Activated CD8-positive, alpha-beta memory T cell treated with anti-CD3 and anti-CD28 coated beads, Interleukin-2, amount 50 U/mL, for 4 hours (primary cell): ENCODE measurements at places on chromosomes 4 and X.

GRCh38 chr4:7941111-7941964 lies 1.7 kb upstream of the AFAP1 start:
- DNase-seq = no peak

- peak; percentile 61 for DNase-seq
Measured at GRCh38 chrX:40539214-40540142, 41.3 kb upstream of the ATP6AP2 start.

DNA sequence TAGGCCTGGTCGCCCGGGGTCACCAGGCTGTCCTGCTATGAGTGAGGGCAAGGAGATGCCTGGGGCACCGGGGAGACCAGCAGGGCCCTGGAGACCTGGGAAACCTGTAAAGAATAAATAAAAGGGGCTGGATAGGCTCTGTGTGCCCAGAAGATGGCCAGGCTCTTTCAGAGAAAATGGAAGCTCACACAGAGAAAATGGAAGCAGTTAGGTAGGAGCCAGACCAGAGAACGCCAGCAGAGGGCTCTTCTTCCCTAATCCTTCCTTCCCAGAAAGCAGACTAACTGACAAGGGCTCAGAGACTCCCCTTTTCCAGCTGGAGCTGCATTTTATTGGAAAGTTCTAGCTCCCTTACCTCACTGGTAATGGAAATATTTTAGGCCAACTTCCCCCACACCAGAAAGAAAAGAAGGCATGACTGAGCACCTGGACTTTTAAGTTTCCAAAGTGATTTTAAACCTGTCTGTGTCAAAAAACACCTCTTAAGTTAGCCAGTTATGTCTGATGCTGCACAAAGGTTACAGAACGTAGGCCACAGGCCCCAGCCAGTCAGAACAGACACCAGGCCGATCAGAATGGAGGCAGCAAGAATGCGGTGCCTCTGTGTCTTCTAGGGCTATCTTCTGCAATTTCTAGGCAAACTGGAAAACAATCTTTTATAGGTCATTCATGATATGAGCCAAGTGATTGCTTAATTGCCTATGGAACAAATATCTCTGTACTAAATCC lies 74.0 kb downstream of the ATG4A start:
- DNase-seq = no peak

GRCh38 chr4:83082777-83083176 lies 31.8 kb downstream of the PLAC8 start:
- DNase-seq = no peak

GRCh38 chrX:122091571-122091970 lies 1044.2 kb downstream of the GLUD2 start:
- DNase-seq = no peak

- DNase-seq = no peak
Measured at GRCh38 chrX:120732879-120733278, 103.0 kb upstream of the C1GALT1C1 start.

GRCh38 chrX:112645774-112646173 lies 34.0 kb downstream of the LHFPL1 start:
- no peak for DNase-seq

GRCh38 chr4:188697243-188697642 lies 558.0 kb downstream of the TRIML1 start:
- no peak for DNase-seq

- no peak for DNase-seq
Measured at GRCh38 chr4:83860200-83860599, 324.3 kb downstream of the GPAT3 start.

- no peak for DNase-seq
Measured at GRCh38 chr4:66197451-66197850, 527.2 kb upstream of the EPHA5 start.

DNA sequence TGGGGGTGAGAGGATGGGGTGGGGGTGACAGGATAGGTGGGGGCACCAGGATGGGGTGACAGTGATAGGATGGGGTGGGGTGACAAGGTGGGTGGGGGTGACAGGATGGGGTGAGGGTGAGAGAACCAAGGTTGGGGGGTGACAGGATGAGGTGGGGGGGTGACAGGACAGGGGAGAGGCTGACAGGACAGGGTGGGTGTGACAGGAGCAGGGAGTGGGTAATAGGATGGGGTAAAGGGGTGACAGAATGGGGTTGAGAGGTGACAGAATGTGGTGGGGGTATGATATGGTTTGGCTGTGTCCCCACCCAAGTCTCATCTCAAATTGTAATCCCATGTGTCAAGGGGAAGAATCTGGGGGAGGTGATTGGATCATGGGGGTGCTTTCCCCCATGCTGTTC lies 26.0 kb downstream of the RNF212 start:
- no peak for DNase-seq

GRCh38 chr4:43103048-43103447 lies 210.5 kb downstream of the GRXCR1 start:
- DNase-seq = no peak

DNA sequence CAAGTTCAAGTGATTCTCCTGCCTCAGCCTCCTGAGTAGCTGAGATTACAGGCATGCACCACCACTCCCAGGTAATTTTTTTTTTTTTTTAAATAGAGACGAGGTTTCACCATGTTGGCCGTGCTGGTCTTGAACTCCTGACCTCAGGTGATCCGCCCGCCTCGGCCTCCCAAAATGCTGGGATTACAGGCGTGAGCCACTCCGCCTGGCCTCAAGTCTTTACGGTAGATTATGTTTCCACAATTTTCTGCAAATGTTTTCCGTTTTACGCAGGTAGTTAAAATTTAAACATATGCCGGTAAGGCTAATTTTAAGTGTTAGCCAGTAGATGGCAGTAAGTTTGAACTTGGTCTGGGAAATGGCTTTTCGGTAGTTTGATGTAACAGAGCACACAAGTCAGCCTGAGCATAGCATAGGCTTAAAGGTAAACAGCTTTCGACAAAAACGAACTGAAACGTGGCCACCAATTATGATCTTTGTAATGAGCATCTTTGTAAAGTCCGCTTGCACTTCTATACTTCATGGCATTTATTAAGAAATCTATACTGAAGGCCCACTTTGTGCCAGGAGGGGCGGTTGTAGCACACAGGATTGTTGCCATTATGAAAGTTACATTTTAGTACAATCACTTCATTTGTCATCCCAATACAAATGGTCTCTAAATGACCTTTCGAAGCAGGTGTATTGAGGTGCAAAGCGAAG lies 31.1 kb downstream of the CCKAR start:
- DNase-seq = no peak

DNA sequence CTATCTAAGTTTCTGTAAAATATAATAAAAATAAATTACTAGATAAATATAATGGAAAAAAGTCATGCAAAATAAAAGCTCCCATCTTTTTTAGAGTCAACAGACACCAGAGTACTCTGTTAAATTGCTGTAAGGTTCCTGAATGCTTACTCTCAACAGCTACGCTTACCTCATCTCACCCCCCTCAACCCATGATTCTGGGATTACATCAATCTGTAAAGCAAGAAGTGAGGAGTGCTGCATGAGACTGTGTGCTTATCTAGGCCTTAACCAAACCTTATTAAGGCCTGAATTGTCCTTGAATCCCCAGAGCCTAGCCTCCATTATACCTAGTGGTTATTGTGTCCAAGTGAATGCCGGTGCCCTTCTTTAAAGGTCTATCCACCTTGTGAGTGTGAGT lies 735.8 kb downstream of the RPA4 start:
- no peak for DNase-seq

DNA sequence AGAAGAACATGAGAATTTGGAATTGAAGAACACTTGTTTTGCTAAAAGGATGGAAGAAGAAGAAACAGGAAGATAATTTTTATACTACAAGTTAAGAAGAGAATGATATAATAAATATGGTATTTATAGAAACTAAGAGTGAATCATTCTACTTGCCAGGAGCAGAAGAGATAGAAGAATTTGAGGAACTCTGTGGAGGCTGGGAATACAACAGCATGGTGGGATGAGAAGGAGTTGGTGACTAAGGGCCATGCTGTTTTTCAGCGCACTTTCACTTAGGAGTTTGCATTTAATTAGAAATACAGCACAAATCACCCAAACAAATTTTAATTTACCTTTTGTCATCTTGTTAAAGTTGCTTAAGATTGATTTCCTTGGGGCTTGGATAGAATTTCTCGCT lies 20.5 kb downstream of the HADH start:
- no peak for DNase-seq
